ENCODE measurements at places on chromosomes 1 and 21.

GRCh38 chr1:41416552-41417334 is 55.5 kb downstream of the FOXO6 start:
- DNase-seq = peak; percentile 54

DNA sequence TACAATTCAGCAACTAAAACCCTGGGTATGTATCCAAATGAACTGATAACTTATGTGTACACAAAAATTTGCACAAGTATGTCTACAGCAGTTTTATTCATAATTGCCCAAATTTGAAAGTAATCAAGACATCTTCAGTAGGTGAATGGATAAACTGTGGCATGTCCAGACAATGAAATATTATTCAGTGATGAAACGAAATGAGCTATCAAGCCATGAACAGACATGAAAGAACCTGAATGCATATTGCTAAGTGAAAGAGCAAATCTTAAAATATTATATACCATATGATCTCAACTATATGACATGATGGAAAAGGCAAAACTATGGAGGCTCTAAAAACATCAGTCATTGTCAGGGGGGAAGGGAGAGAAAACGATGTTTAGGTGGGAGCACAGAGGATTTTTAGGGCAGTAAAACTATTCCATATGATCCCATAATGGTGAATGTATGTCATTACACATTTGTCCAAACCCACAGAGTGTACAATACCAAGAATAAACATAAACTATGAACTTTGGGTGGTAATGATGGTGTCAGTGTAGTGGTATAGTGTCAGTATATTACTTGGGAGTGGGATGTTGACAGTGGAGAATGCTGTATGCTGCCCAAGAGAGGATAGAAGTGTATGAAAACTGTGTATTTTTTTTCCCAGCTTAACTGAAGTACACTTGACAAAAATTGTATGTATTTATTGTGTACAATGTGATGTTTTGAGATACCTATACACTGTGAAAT is 92.8 kb upstream of the PPP2R5A start:
- DNase-seq = no peak

GRCh38 chr1:189141056-189141455 is 1336.6 kb downstream of the BRINP3 start:
- DNase-seq = no peak

GRCh38 chr1:235050911-235051360 is 77.7 kb downstream of the TOMM20 start:
- no peak for DNase-seq

DNA sequence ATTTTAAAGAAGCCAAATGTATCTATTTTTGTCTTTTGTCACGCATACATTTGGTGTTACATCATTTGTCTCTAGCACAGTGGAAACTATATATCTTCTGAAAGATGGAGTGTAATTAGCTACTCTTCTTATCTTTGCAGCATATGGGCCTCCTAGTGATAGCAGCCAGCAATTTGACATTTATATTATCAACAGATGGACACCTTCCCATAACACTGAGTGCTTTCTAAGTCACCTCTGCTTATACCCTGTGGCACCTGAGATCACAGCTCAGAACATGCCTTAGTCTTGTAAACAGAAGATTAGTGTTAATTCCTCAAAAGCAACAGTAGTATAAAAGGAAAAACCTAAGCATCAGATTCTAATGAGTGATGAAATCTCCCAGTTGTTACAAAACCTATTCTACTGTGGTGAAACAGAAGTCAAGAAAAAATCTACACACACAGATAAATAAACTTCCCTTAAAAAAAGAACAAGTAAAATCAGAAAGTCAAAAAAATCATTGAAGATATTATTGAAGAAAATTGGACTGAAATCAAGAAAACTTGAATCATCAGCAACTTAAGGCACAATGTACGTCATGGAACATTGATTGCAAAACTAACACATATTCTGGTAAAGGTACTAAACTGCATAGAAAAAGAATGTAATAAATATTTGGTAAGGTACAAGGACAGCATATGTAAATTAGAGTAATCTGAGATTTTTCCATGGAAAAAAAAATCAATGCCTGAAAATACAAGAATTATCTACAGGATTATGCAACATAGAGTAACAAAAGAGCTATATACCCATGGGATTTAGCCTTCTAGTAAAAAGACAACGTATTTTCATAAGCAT is 61.7 kb downstream of the KCNT2 start:
- no peak for DNase-seq

DNA sequence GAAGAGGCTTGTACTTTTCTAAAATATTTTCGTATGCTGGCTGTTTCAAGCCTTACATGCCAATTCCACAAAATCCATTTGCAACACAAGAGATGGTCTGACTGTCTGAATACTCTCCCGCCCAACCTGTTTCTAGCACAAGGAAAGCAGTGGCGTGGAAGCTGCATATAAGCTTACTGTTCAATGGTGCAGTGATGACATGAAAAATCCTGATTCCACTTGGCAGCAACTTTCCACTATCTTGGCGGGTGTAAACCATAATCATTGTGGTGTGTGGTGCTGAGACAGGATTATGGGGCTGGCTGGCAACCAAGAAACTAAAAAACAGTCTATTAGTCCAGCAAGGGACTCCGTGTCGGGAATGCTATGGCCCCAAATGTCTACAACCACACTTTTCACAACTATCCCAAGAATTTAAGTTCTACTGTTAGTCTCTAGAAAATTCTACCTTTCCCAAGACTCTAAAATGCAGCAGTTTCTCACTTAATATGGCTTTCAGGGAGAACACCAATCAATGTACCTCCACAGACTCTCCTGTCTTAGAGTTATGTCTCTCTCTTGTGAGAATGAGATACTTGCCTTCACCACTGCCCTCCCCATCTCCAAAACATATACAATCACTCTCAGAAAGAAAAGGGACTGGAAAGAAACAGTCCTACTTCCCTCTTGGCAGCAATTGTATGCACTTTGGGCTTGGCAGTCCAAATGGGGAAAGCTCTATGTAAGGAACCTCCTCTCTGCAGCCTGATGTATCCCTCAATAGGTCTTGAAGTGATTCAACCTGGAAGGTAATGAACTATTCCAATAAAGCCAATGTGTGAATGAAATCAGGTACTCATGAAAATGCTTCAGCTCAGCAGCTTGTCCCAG is 9.5 kb downstream of the COLGALT2 start:
- DNase-seq = no peak

DNA sequence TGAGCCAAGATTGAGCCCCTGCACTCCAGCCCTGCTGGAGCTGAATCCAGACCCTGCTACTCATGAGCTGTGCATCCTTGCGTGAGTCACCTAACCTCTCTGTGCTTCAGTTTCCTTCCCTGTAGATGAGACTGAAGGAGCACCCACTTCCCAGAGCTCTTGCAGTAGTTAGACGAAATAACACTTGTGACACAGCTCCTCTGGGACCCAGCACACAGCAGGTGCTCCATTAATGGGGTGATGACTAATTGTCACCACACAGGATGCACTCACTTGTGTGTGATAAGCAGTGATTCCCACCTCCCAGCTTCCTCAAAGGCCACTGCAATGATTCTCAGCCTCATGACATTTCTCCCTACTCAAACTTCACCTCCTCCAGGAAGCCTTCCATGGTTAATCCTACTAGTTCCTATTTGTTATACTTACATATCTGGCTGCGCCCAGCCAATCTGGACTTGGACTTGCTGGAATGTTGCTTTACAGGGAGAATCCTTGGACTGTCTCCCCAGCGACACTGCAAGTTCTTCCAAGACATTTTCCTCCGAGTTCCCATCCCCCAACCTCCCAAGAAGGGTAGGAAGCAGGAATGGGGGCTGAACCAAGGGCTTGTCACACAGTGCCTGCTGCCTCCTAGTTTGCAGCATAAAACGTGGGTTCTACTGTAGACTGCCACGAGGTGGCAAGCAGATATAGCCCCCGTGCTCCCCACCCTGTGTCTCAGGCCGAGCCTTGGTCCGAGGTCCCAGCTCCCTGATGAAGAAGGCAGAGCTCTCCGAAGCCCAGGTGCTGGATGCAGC is 17.2 kb downstream of the DRAXIN start:
- no peak for DNase-seq

DNA sequence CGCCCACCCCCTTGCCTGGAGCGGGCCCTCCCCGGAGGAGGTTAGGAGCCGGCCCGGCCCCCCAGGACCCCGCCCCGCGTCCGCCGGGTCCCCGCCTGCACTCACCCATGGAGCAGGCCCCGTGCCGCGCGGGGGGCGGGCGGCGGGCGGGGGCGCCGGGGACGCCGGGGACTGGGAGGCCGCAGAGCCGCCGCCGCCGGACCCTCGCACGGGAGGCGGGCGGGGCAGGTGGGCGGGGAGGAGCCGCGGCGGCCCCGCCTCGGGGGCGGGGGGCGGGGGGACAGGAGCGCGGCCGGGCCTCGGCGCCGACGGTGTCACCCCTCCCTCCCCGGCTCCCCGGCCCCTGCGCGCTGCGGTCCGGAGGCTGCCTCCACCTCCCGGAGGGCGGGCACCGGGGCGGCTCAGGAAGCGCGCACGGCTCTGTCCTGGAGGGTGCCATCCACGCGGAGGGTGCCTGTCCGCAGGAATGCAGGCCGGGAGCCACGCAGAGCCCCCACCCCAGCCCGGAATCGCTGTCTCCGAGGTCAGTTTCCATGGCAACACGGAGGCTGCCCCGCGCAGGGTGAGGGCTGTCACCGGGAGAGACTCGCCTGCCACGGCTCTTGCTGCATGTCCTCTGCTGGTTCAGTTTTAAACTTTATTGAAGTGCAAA is 5.9 kb upstream of the PLEKHG5 start:
- no peak for DNase-seq

GRCh38 chr1:31764312-31765040 is at the start of gene ADGRB2:
ADGRB2 (minus strand) TSS chr1:31764340; CDS start chr1:31757221, 7,119 bp downstream.
- DNase-seq = peak; percentile 52
